ENCODE measurements at places on chromosomes 2 and 18.

GRCh38 chr18:55405893-55406406, 182.0 kb downstream of the TCF4 start:
- no peaks in the 10 kb centered on the region for H3K27me3 ChIP-seq
- H3K27ac ChIP-seq, result peak overlapping the region; percentile 85
- H3K4me3 ChIP-seq, result peak overlapping the region; percentile 37
- DNase-seq, result no peak
- no peaks in the 10 kb centered on the region for H3K36me3 ChIP-seq
- H3K4me1 ChIP-seq, result peaks cover 51% of the 10 kb centered on the region

- no peak overlapping the region for H3K4me3 ChIP-seq
- H3K27me3 ChIP-seq, result no peaks in the 10 kb centered on the region
- no peak overlapping the region for H3K27ac ChIP-seq
- DNase-seq, result no peak
Observed at GRCh38 chr2:133936601-133937000, 317.3 kb upstream of the MGAT5 start.

- H3K36me3 ChIP-seq, result no peaks in the 10 kb centered on the region
- peaks cover 39% of the 10 kb centered on the region for H3K4me1 ChIP-seq
- no peak for DNase-seq
- no peak overlapping the region for H3K4me3 ChIP-seq
- no peaks in the 10 kb centered on the region for H3K27me3 ChIP-seq
Observed at GRCh38 chr2:164781394-164781793, 60.2 kb downstream of the COBLL1 start.

DNA sequence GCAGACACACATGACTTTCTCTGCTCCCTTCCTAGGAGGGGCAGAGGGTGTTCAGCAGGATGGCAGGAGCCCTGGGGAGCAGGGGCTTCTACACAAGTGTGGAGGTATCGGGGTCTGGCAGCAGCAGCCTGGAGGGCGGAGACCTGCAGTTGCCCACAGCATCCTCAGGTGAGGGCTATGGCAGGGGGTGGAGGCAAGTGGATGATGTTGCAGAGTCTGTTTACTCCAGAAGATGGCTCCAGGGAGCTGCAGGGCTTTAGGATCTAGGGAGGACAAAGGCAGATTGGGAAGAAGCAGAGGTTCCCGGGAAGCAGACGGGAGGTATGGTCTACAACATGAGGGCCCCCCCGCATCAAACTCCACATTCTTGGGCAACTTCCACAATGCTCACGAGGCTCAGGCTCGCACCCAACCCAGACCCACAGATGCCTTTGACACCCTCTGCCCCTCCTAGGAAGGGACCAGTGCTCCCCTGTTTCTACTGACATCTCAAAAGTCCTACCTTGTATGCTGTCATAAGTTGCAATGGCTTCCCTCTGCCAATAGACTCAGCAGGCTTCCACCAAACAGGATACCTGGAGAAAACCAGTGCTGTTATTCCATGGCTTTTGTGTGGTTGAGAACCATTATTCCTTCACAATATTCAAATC, 12.0 kb upstream of the ATP6V1C2 start:
- H3K27me3 ChIP-seq, result no peaks in the 10 kb centered on the region
- no peaks in the 10 kb centered on the region for H3K36me3 ChIP-seq
- no peak overlapping the region for H3K4me3 ChIP-seq
- no peaks in the 10 kb centered on the region for H3K4me1 ChIP-seq
- no peak overlapping the region for H3K27ac ChIP-seq

GRCh38 chr2:180412219-180412618, 405.1 kb upstream of the CWC22 start:
- no peak for DNase-seq
- H3K4me1 ChIP-seq, result no peaks in the 10 kb centered on the region
- H3K36me3 ChIP-seq, result no peaks in the 10 kb centered on the region
- no peak overlapping the region for H3K27ac ChIP-seq

DNA sequence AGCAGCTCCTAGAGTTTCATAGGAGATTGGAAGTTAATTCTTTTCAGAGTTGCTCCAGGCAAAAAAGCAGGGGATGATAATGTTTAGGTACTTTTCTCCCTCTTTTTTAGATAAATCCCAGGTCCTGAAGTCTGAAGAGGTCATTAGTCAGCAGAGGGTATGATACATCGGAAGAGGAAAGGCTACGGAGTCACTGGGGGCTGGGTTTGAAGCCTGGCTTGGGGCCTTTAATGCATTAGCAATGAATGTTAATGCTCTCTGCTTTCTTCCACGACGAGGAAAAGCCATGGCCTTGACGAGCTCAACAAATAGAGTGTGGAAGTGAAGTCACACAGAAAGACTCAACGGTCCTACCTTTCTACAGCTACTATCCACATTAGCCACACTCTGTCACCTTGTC, 235.1 kb downstream of the NCKAP5 start:
- H3K4me3 ChIP-seq, result no peak overlapping the region
- H3K27ac ChIP-seq, result no peak overlapping the region
- no peaks in the 10 kb centered on the region for H3K36me3 ChIP-seq
- no peak for DNase-seq
- H3K4me1 ChIP-seq, result no peaks in the 10 kb centered on the region

- H3K4me1 ChIP-seq, result no peaks in the 10 kb centered on the region
- H3K4me3 ChIP-seq, result no peak overlapping the region
- H3K36me3 ChIP-seq, result no peaks in the 10 kb centered on the region
- peak; percentile 87 for DNase-seq
- no peaks in the 10 kb centered on the region for H3K27me3 ChIP-seq
Observed at GRCh38 chr2:71923887-71924533, 223.7 kb downstream of the CYP26B1 start.

GRCh38 chr18:75076286-75076685, 132.7 kb downstream of the PTGR3 start:
- peak; percentile 70 for DNase-seq
- H3K36me3 ChIP-seq, result no peaks in the 10 kb centered on the region
- peaks cover 6% of the 10 kb centered on the region for H3K4me1 ChIP-seq
- no peak overlapping the region for H3K4me3 ChIP-seq
- no peak overlapping the region for H3K27ac ChIP-seq

DNA sequence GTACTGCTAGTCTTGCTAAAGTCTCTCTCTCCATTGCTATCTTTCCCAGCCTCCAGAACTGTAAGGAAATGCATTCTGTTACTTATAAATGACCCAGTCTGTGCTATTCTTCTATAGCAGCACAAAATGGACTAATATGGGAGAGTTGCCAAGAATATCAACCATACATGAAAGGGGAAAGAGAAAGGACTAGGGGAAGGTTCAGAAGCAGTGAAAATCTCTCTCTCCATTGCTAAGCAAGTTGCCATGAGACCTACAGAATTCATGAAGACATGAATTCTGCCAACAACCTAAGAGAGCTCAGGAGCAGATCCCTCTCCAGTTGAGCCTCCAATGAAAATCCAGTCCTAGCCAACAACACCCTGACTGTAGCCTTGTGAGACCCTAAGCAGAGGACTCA, 3.6 kb upstream of the TRABD2A start:
- H3K27ac ChIP-seq, result no peak overlapping the region
- H3K4me1 ChIP-seq, result peaks cover 30% of the 10 kb centered on the region
- no peaks in the 10 kb centered on the region for H3K36me3 ChIP-seq
- H3K27me3 ChIP-seq, result no peaks in the 10 kb centered on the region

DNA sequence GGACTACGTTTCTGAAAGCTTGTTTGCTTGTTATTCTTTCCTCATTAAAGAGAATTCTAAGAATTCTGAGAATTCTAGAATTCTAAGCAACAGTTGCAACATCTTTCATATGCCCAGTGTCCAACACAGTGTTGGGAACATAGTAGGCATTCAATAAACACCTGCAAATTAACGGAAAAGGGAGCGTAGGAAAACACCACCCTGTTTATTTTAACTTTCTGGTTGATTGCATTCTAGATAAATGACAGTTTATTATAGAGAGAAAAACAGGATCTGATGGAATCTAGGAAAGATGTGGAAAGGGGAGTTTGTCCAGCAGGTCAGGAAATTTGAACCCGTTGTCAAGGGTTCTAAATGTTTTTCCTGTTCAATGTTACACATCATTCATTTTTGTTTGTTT, 24.2 kb upstream of the EFEMP1 start:
- H3K27ac ChIP-seq, result no peak overlapping the region
- no peak for DNase-seq
- no peak overlapping the region for H3K4me3 ChIP-seq
- no peaks in the 10 kb centered on the region for H3K4me1 ChIP-seq
- H3K36me3 ChIP-seq, result no peaks in the 10 kb centered on the region

- peaks cover 84% of the 10 kb centered on the region for H3K36me3 ChIP-seq
- no peak overlapping the region for H3K4me3 ChIP-seq
- no peaks in the 10 kb centered on the region for H3K27me3 ChIP-seq
Observed at GRCh38 chr2:26195040-26195984, 22.4 kb downstream of the GAREM2 start.

GRCh38 chr2:18559531-18560030, 872 bp downstream of the RDH14 start:
- no peaks in the 10 kb centered on the region for H3K27me3 ChIP-seq
- H3K4me3 ChIP-seq, result peak overlapping the region; percentile 73
- peak overlapping the region; percentile 93 for H3K27ac ChIP-seq

GRCh38 chr2:24191156-24191555, 16.3 kb downstream of the FAM228A start:
- H3K27me3 ChIP-seq, result no peaks in the 10 kb centered on the region
- H3K4me3 ChIP-seq, result no peak overlapping the region
- no peak overlapping the region for H3K27ac ChIP-seq
- DNase-seq, result no peak
- no peaks in the 10 kb centered on the region for H3K4me1 ChIP-seq

- H3K27me3 ChIP-seq, result no peaks in the 10 kb centered on the region
- H3K27ac ChIP-seq, result peak overlapping the region; percentile 60
- DNase-seq, result no peak
Observed at GRCh38 chr2:48105848-48106247, 199.6 kb upstream of the FBXO11 start.

- H3K4me1 ChIP-seq, result peaks cover 11% of the 10 kb centered on the region
- H3K36me3 ChIP-seq, result no peaks in the 10 kb centered on the region
- no peak overlapping the region for H3K4me3 ChIP-seq
- no peak overlapping the region for H3K27ac ChIP-seq
- DNase-seq, result no peak
- no peaks in the 10 kb centered on the region for H3K27me3 ChIP-seq
Observed at GRCh38 chr2:70305531-70305930, 3.7 kb upstream of the FAM136A start.

- no peaks in the 10 kb centered on the region for H3K36me3 ChIP-seq
- H3K4me3 ChIP-seq, result no peak overlapping the region
- no peak for DNase-seq
- H3K27ac ChIP-seq, result no peak overlapping the region
Observed at GRCh38 chr2:230922951-230923717, 1.9 kb downstream of the GPR55 start.

DNA sequence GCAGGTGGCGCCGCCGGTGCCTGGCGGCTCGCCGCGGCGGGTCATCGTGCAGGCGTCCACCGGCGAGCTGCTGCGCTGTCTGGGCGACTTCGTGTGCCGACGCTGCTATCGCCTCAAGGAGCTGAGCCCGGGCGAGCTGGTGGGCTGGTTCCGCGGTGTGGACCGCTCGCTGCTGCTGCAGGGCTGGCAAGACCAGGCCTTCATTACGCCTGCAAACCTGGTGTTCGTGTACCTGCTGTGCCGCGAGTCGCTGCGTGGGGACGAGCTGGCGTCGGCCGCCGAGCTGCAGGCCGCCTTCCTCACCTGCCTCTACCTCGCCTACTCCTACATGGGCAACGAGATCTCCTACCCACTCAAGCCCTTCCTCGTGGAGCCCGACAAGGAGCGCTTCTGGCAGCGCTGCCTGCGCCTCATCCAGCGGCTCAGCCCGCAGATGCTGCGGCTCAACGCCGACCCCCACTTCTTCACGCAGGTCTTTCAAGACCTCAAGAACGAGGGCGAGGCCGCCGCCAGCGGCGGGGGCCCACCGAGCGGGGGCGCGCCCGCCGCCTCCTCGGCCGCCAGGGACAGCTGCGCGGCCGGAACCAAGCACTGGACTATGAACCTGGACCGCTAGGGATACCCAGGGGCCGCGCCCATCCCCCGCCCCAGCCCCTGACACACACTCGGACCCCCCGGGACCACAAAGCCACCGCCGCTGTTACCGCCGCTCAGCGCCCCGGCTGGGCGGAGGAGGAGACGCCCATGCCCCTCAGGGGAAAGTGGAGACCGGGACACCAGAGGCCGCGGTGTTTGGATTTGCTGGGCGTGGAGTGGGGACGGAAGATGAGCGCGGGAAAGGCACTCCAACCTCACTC, 1.1 kb downstream of the CDK5R2 start:
- H3K36me3 ChIP-seq, result no peaks in the 10 kb centered on the region
- peaks cover 9% of the 10 kb centered on the region for H3K27me3 ChIP-seq
- no peak overlapping the region for H3K4me3 ChIP-seq

- no peaks in the 10 kb centered on the region for H3K4me1 ChIP-seq
- no peaks in the 10 kb centered on the region for H3K36me3 ChIP-seq
- H3K27me3 ChIP-seq, result no peaks in the 10 kb centered on the region
Observed at GRCh38 chr18:11339188-11339775, 189.9 kb upstream of the PIEZO2 start.

DNA sequence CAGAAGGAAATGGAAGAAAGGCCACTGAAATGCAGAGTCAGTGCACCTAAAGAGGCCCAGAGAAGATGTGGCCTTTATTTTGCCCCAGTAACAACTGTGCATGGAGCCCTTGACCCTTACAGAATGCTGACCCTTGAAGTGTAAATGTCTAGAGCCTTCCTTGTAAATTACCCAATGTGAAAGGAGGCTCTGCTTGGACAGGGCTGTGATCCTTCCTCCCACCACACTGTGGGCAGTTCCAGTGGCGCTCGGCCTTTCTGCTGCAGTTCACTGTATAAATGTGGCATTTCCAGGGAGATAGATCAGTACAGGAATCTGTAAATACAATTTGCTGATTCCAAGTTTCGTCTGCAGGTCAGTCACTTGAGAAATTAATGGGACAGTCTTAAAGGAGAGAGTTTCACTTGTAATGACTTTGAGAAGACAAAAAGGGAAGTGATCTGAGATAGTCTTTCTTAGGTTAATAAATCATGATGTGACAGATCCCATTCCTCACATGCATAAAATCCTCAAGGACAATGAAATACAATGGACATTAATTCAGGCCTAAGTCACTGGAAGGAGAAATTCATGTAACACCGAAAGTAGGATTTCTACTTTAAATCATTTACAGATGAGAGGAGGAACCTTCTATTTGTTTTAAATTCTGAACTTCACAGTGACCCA, 133.8 kb upstream of the LMAN1 start:
- no peaks in the 10 kb centered on the region for H3K27me3 ChIP-seq
- H3K4me3 ChIP-seq, result no peak overlapping the region
- no peaks in the 10 kb centered on the region for H3K36me3 ChIP-seq

GRCh38 chr2:172991031-172991430, 84.6 kb upstream of the MAP3K20 start:
- H3K27me3 ChIP-seq, result no peaks in the 10 kb centered on the region
- DNase-seq, result no peak
- no peaks in the 10 kb centered on the region for H3K36me3 ChIP-seq
- H3K27ac ChIP-seq, result no peak overlapping the region
- no peak overlapping the region for H3K4me3 ChIP-seq

DNA sequence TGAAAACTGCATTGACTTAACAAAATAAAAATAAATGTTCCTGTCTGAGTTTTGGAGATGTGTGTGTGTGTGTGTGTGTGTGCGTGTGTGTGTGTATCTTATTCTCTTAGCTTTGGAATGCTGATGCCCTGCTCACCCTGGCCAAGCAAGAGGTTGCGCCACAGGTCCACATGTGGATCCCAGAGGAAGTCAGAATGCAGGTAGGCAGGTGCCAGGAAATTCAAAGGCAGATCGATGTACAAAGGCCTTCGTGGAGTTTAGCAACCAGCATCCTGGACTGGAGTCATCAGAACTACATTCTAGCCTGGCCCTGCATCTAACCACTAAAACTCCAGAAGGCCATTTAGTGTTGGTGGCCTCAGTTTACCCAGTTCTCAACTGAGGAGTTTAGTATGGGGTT, 12.4 kb downstream of the G6PC2 start:
- H3K27me3 ChIP-seq, result no peaks in the 10 kb centered on the region
- no peaks in the 10 kb centered on the region for H3K36me3 ChIP-seq
- no peak for DNase-seq
